DMS 273 treated with DMSO at 0.1 percent for 48 hours (cell line): ENCODE measurements at places on chromosomes 11 and 22.

GRCh38 chr11:61327669-61328071 is 5.2 kb downstream of the DDB1 start:
- no peak for DNase-seq

- DNase-seq = no peak
Measured at GRCh38 chr22:47064416-47064815, 302.0 kb downstream of the TBC1D22A start.

DNA sequence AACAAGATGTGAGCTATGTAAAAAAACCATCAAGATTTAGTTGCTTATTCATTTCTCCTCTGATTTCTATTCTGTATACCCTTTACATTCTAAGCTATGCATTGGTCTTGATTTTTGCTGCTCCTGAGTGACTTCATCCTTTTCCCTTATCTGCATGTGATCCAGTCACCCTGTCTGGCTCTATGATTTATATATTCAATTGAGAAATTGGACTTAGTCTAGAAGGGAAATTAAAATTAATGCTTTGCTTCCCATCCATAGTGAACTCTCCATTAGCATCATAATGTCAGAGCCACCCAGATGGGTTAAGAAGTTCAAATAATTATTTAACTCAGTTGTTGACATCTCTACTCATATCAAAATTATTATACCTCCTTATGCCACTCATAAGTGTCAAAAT is 5.0 kb downstream of the JRKL start:
- DNase-seq = no peak

DNA sequence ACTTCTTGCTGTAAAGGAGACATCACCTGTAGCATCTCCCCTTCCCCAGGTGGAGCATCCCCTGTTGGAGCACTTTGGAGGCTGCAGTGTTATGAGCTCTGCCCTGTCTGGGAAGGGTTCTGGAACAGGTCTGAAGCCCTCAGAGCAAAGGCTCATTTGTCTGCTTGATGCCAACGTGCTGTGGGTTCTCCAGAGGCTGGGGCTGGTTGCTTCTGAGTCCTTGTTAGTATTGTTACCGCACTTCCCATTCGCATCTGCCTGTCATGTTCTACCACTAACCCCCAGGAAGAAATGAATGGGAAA is 73.1 kb downstream of the PACS1 start:
- DNase-seq = no peak

DNA sequence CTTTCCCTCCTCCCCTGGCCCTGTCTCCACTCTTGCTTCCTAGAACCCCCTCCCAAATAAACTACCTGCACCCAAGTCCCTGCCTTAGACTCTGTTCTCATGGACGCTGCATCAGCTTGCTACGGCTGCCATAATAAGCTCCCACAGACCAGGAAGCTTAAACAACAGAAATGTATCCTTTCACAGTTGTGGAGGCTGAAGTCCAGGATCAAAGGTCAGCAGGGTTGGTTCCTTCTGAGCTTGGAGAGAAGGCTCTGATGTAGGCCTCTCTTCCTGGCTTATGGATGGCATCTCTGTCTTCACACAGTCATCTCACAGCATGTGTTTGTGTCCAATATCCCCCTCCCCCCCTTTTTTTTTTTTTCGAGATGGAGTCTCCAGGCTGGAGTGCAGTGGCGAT is 23.4 kb downstream of the CBX7 start:
- DNase-seq = no peak

DNA sequence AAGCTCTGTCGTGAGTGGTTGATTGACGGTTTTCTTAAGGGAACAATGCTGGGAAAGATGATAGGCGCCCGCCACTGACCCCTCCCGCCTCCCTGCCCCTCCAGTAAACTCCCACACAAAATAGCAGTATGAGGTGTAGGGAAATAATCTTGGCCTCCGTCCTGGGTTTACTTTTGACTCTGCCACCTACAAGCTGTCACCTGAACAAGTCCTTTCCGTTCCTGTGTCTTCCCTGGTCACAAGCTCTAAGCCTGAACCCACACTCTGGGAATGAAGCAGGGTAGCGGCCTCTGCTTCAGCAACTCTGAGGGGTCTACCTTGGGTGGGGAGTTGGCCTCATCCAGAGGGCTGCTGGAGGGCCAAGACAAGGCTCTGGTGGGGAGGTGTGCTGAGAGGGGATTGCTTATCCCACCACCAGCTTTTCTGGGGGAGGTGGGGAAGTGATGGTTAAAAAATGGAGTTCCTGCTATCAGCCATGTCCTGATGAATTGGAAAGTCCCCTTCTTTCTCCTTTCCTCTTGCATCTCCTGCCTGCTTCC is 87.8 kb downstream of the CEP164 start:
- DNase-seq = no peak

DNA sequence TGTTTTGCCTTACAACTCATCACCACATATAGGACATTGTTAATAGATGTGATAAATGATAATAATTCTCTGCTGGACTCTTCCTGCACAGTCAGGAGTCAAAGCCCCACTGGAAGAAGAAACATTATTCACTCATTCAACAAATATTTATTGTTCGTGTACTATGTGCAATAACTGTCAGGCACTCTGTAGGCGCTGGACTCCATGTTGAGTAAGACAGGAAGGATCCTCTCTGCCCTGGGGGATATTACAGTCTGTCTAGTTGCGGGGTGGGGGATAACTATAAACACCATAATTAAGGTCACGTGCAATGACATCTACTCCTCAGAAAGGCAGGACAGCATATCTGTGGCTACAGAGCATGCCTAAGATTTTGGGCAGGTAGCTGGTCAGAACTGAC is 281.1 kb downstream of the FAT3 start:
- no peak for DNase-seq
